ENCODE measurements at places on chromosomes 2 and 18.

DNA sequence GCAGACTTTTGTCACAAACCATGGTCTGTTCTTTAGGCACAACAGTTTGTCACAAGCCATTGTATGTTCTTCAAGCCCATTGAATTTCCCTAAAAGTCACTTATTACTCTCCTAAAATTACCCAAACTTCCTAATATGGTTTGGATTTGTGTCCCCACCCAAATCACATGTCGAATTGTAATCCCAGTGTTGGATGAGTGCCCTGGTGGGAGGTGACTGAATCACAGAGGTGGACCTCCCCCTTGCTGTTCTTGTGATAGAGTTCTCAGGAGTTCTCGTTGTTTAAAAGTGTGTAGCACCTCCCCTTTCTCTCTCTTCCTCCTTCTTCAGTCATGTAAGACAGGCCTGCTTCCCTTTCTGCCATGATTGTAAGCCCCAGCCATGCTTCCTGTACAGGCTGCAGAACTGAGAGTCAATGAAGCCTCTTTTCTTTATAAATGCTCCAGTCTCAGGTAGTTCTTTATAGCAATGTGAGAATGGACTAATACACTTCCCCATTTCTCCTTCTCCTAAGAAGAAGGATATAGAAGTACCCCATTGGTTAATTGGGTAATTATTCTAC is 11.2 kb upstream of the GYPC start:
- no peak for DNase-seq

DNA sequence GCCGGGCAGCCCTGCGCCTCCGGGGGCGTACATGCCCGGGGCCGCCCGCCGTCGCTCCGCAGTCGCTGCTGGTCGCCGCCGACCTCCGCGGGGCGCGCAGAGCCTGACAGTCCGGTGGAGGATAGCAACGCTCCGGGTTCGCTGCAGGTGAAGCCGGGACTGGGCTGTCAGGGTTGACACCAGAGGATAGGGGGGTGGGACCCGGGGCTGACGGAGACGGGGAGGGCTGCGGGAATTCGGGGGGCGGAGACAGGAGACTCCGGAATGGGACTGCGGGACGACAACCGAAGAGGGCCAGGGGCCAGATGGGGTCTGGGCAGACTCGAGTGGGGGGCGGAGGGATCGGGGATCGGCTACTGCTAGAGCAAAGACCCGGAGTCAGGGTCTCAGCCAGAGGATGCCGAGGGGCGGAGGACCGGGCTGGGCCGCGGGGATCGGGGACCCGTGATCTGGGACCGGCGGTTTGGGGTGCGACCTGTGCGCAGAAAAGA is 403 bp downstream of the TMEM127 start:
- DNase-seq, result peak; percentile 35

DNA sequence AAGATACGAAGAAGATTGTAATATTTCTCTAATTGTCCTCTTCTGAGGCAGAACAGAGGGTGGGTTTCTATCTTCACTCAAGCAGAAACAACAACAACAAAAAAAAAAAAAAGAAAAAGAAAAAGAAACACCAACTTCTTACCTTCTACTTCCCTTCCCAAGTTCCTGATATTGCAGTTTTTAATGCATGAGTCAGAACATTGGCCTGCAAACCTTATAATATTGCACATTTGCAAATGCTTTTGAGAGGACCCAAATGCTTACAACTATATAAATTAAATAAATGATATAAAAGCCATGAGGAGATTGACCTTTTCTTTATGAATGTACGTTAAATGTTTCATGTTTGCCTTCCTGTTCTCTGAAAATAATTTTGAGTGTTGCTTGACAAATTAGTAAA is 37.3 kb downstream of the PAX3 start:
- DNase-seq, result no peak

- no peak for DNase-seq
Measured at GRCh38 chr2:184945326-184945725, 347.0 kb downstream of the ZNF804A start.

- DNase-seq, result no peak
Measured at GRCh38 chr2:16622399-16622968, 43.1 kb downstream of the CYRIA start.

DNA sequence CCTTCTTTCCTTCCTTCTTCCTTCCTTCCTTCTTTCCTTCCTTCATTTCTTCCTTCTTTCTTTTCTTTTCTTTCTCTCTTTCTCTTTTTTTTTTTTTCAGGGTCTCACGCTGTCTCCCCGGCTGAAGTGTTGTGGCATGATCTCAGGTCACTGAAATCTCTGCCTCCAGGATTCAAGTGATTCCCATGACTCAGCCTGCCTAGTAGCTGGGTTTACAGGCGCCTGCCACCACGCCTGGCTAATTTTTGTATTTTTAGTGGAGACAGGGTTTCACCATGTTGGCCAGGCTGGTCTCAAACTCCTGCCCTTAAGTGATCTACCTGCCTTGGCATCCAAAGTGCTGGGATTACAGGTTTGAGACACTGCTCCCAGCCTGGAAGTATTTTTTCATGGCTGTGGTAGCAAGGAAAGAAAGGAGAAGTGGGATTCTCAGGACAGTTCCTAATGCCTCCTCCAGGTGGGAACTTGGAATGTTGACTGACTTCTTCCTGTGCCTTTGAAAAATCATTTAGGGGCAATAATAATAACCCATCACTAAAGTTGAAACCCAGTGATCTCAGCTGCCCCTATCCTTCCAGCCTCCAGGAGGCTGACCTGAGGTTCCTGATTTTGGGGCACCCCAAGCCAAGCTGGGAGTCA is 89.3 kb upstream of the CELF4 start:
- no peak for DNase-seq

- no peak for DNase-seq
Measured at GRCh38 chr2:148565272-148565894, 79.2 kb upstream of the EPC2 start.

DNA sequence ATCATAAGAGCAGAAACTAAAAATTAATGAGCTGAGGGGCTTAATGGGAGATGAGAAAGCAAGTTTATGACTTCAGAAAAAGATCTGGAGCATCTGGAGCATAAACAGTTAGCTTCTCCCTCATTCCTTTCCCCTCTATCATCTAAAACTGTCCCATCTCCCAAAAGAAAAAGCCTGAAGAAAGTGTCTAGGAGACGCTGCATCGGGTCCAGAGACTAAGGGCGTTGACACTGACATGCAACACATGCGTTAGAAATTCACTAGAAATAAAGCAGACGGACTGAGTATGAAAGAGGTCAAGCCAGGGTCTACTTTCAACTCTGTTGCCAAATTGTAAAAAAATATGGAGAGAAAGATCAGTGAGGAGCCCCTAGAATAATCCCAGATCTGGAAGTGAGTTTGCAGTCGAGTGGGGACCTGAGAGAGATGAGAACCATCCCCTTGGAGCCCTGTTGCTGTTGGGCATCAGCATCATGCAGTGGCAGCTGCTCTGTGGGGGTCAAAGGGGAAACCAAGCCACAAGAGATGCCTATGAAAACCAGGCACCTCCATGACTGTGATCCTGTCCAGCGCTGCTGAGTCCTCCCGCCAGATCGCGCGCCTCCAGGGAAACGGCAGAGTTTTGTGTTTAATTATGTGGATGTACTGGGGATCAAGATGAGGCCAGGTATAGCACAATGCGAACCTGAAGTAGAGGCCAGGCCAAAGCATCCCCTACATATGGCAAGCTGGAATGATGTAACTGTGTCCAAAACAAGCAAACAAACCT is 13.9 kb downstream of the ANTXR1 start:
- DNase-seq, result no peak

- DNase-seq, result no peak
Measured at GRCh38 chr18:68642003-68642402, 72.9 kb downstream of the TMX3 start.

- DNase-seq, result no peak
Measured at GRCh38 chr2:179900655-179901054, 39.2 kb upstream of the ZNF385B start.
